ENCODE measurements at places on chromosomes 2 and 18.

- no peak for DNase-seq
These were observed 19.4 kb upstream of the DUSP2 start for GRCh38 chr2:96164459-96165184.

GRCh38 chr2:7905756-7906155 lies 776.1 kb upstream of the ID2 start:
- DNase-seq, result peak; percentile 86

DNA sequence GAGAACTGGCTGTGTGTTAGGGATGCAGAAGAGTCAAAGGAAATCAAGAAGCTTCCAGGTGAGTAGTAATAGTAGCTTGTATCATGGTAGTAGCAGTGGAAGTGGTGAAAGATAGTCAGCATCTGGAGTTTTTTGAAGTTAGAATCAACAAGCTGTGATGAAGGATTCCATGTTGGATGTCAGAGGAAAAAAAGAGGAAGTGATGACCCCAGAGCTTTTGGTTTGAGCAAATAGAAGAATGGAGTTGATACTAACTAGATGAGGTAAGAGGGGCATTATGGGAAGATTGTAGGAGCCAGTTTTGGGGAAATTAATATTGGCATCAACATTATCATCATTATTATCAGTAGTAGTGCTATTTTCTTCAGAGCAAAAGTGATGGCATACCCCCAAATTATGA lies 542.2 kb downstream of the XIRP2 start:
- DNase-seq, result no peak

GRCh38 chr2:227248876-227249275 lies 76.2 kb upstream of the MFF start:
- no peak for DNase-seq

GRCh38 chr2:145230546-145230945 lies 710.6 kb upstream of the ZEB2 start:
- no peak for DNase-seq

GRCh38 chr2:241014764-241015163 lies 16.3 kb downstream of the SNED1 start:
- DNase-seq, result no peak

- no peak for DNase-seq
These were observed 5.4 kb downstream of the TGFBRAP1 start for GRCh38 chr2:105324101-105324500.

- no peak for DNase-seq
These were observed 440.4 kb upstream of the MEX3C start for GRCh38 chr18:51637881-51638280.

All from COR-L47 (cell line).